A549 treated with RU486 at 1 μM for 4 hours (cell line): ENCODE measurements at places on chromosomes 11 and 22. TPM values are rescaled to one million over a fixed set of nuclear protein-coding genes. Genes with fewer than 3 reads are reported as not detected.

MAJIN gene
- not detected in 5 replicates for total RNA-seq

DUSP18 gene
- 2.5 to 5.0 TPM (median 4.7 TPM) in 5 replicates for total RNA-seq

BCO2 gene
- total RNA-seq: 0.59 to 0.79 TPM (median 0.71 TPM) in 5 replicates

DTX4 gene
- total RNA-seq: 4.1 to 5.7 TPM (median 5.2 TPM) in 5 replicates

IL17REL gene
- total RNA-seq: 0.02 TPM in 1 of 5 replicates, not detected in the others

DRICH1 gene
- not detected in 5 replicates for total RNA-seq

GPR83 gene
- total RNA-seq: 0.05 to 0.22 TPM (median 0.05 TPM) in 4 of 5 replicates, not detected in the other

OR6T1 gene
- total RNA-seq: not detected in 5 replicates

COPB1 gene
- total RNA-seq: 97.7 to 124 TPM (median 112 TPM) in 5 replicates
